ENCODE measurements at places on chromosomes 6 and 20.

DNA sequence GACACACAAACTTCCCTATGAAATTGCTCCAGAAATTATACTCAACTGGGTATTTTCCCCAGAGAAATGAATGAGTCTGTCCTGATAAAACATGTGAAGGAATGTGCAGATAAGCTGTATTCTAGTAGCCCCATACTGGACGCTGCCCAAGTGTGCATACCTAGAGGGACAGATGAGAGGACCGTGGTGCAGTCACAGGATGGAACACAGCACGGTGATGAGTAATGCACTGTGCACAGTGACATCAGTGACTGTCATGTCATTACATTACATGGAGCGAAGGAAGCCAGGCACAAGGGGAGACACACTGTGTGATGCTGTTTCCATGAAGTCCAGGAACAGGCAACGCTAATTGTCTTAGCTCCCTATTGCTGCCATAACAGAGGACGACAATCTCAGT lies 155.5 kb downstream of the CDH4 start:
- DNase-seq: no peak

DNA sequence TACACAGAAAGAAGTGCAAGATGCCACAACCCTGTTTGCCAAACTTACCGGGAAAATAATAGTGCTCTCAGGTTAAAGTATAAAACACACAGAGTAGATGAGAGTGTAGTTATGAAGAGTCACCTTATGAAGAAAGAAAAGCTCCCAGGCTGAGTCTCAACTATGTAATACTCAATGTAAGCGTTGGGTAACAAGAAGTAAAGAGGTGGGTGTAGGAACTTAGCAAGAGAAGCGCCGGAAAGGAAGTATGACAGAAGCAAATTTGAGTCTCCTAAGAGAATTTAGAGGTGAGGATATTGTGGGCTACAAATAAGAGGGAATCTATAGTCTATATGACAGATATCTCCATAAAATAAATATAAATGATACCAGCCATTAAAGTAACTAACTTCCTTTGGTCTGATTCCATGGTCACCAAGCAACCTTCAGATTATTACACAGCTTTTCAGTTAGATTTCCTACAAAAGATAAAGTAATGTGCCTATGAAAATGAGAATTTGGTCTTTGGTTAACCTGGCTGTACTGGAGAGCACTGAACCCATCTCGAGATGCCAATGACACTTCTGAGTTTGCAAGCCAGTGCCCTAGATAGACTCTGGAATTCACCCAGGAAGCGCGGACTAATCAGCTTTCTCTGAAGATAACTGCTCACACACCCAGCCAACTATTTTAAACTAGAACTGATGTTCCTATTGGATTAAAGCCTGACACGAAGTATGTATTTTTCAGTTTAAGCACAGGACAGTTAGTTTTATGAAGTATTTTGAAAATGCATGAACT lies 1.8 kb downstream of the TUBE1 start:
- no peak for DNase-seq

DNA sequence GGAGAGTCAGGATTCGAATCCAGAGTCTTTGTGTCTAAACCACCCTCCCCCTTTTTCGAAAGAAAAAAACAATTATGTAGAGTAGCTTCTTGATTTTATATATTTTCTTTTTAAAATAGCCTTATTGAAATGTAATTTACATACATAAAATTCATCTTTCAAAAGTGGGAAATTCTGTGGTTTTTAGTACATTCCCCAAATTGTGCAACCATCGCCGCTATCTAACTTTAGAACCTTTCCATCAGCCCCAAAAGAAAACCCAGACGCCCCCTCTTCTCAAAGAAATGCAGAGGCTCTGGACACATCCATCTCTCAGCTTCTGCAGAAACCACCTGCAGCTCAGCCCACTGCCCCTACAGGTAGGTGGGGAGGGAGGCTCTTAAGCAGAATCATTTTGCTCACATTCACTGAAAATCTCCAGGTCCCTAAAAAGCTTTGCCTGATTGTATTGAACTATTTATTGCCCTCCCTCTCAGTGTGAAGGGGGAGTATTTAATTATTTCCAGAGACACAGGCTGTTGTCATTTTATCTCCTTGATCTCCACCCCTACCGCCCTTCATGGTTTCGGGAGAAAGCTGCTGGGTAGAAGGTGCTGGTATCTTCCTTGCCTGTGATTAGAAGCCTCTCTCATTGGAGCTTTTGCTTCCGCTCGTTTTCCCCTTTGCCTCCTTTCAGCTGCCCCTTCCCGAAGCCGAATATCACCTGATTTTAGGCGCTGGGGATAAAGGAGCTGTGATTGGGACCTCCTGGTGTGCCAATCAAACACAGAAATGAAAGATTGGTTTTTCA lies 68.7 kb upstream of the KCNG1 start:
- DNase-seq: no peak

DNA sequence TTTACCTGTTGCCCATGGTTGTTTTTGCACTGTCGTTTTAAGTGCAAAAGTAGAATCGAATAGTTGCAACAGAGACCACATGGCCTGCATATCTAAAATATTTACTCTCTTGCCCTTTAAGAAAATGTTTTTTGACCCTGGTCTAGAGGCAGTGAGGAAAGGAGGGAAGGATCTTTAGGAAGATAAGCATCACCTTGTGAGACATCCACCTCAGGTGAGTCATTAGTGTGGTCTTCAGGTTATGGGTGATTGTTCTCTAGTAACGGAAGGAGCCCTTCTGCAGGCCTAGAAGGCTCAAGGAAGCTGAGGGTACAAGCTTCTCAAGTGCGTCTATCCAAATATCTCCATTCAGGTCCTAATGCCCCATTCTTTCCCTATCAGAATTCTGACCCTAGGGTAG lies 6.6 kb upstream of the RAB44 start:
- no peak for DNase-seq

DNA sequence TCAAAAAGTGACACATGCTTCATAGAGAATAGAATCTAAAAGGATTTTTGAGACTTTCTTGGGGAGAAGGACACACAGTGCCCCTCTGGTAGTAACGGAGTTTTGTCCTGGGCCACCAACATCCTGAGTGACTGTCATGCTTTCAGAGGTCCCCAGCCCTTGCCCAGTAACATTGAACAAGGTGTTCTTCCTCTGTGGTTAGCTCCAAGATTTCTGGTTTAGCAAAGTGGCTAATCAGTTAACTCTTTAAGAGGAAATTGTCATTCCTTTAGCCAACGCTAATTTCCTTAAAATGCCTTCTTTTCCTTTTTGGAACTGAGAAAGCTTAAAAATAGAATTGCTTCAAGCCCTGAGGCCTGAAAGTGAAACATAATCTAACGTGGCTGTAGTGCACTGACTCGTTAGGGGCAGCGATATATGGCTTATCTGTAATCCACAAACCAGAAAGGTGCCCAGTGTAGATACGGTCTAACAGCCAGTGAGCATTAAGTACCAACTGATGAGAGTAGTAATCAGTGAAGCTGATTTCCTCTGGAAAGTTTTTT lies 7.8 kb downstream of the E2F3 start:
- DNase-seq: no peak

- DNase-seq: no peak
Measured at GRCh38 chr20:56427797-56428196, 15.7 kb downstream of the CASS4 start.

DNA sequence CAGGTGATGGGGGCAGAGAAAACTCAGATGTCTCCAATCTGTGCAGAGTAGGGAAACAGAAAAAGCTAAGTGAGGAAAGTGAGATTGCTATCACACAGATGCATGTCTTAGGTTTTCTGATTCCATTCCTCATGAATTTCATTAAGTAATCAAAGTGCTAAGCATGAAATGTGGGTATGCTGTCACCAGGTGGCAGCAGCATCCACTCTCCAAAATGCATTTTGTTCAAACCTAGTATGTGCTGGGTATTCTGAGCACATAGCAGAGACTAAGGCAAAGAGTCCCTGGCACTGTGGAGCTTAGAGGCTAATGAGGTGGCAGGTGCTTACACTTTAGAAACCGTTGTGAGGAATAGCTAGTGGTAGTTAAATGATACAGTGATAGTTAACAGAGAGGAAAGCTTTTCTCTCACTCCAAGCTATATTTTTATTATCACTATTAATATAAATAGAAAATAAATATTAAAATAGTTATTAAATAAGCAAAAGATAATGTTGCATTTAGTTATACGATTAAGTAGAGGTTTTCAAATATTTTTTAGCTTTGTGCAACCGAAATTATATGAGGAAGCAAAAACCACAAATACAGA lies 179.5 kb downstream of the CDH26 start:
- no peak for DNase-seq

DNA sequence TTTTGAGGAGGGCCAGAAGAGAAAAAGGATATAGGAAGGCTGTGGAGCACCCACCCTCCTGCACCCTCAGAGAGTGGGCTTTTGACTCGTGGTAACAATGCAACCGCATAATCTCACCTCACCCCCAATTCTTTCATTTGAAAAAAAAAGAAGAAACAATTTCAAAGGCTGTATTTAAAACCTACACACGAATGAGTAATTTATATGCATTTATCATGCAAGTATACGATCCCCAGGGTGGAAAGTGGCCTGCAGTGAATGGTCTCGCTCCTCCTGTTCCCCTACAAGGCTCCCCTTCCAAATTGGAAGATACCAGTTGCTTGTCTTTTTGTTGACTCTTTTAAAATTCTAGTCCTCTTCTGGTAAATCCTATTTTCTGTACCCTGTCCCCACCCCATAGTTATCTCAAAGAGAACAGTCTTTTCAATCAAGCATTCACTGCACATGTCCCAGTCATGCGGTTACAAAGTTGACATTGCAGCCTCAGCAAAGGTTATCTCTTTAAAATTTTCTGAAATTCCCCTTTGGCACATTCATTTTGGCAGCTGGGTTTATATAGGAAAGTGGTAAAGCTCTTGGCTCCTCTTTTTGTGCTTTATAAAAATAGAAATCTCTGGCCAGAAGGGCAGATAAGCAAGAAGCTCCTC lies 110.6 kb downstream of the ARID1B start:
- DNase-seq: no peak
